SK-N-MC (cell line): ENCODE measurements at places on chromosomes 5 and 9.

GRCh38 chr9:109369285-109369684, 48.4 kb upstream of the EPB41L4B start:
- DNase-seq = no peak

DNA sequence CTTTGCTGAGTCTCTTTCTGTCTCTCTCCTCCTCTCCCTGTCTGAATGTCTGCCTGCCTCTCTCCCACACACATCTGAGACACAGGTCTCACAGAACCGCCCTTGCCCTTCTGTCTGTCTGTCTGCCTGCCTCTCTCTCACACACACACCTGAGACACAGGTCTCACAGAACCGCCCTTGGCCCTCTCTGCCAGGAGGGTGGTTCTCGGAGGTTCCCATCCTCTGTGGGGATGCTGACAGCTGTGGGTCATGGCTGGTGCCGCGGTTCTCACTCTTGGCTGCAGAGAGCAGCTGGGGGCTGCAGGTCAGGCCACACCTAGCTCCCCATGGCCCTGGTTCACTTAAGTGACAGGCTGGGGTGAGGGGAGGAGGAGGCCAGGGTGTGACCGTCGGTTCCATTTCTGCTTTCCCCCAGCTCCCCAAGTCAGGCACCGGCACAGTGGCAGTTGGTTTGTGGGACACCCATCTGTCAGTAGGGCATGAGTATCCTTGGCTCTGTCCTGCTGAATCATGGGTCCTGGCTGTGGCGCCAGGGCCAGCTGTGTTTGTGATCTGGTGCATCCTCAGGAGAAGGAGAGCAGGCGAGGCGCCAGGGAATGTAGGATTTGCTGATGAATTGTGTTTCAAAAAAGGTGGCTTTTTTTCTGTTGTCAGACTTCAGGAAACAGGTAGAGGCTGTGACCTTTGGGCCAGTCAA, 42.3 kb upstream of the CLPTM1L start:
- no peak for DNase-seq

GRCh38 chr9:135081264-135081660, 6.2 kb upstream of the OLFM1 start:
- DNase-seq = no peak

DNA sequence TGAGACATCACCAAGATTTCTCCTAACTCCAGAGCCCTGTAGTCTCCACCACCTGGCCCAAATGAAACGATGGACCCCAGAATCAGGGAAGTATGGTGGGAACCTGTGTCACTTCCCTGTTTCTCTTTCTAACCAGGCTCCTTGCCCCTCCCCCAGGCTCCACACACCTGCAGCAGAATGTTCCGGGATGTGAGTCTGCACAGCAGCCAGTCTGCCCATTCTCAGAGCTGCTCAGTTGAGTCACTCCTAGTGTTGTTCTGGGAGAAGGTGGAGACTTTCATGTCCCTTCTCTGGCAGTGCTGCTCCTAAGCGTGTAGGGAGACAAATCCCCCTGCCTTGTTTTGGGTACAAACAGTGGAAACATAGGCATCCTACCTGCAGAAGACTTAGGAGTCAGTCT, 76.0 kb upstream of the XPA start:
- no peak for DNase-seq
